ENCODE measurements at places on chromosomes 13 and 19.

- DNase-seq: no peak
These were observed 12.4 kb downstream of the JAK3 start for GRCh38 chr19:17835182-17836006.

GRCh38 chr13:34416971-34417380, 525.1 kb upstream of the NBEA start:
- DNase-seq: no peak

DNA sequence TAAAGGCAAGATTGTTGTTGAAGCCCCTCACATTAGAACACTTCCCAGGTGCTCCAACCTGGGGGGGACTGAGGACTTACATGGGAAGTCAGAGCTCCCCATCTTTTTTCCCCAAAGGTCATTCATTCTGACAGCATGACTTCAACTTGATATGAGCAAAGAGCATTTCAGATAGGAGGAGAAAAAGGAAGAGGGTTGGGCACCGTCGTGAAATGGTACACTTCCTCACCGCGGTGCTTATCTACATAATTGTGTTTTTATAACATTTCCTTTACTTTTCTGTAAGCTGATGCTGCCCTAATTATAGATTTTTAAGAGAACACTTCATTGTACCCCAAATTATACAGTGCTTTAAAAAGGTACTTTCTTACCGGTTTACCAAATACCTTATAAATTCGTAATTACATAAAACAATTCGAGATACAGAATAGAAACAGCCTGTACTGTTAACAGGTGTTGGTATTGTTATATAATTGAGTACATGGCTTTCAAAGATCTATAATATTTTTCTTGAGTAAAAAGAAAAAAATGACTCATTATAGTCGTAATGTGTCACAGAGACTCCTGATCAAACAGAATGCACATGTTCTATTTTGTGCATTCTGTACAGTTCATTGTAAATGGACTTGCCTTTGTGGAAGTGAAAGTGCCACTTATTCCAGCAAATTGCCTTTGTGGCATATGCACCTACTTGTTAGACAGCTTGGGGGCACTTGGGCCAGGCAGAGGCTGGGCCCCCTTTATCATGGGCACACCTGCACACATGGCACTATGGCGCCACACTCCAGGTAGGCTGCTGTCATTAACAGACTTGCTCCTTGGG, 81.8 kb downstream of the GGACT start:
- DNase-seq: peak; percentile 41

DNA sequence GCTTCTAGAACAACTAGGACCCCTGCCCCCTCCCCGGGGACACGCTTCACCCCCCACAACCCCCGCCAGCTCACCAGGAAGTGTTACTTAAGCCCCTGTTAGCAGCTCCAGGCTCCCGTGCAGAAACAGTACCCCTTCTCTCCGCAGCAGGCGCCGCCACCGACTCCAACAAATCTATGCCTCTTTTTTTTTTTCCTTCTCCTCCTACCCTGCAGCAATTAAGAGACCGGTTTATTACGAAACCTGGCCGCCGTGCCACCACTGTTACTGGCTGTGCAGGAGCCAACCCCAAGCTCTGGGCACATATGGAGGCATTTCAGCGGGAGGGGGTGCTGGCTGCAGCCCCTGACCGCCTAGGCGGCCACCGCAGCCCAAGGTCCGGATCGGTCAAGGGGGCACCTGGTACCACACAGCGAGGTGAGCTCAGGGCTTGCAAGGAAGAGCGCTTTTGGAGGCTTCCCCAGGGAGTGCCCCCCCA, 2.4 kb downstream of the GADD45B start:
- peak; percentile 65 for DNase-seq

DNA sequence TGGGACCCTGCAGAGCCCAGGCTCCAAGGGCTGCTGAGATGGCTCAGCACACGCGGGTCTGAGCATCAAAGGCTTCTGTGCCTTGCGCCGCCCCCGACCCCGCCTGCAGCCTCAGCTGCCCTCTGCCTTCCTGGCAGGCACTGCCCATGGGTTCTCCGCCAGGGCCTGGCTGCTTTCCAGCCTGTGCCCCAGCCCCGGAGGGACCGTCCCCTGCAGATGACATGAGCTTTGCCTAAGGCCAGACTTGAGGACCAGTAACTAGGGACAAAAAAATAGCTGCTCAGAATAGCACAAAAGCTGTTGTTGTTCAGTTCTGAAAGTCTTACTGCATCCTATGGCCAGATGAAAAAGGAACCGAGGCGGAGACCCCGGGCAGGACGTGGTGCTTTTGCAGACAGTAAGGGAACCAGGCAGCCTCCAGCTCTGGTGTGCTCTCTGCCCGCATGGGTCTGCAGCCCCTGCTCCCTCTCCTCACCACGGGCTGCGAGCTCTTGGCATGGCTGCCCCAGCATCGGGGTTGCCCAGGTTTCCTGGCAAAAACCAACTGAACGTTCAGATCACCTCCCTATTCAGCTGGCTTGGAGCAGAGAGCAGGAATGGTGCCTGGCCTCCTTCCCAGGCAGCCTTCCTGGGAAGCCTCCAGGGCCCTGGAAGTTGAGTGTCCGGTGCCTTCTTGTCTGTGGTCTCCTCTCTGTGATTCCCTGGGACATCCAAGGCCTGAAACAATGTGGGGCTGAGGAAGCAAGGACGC, 12.5 kb upstream of the CFAP97D2 start:
- no peak for DNase-seq

Data from activated CD4-positive, alpha-beta T cell treated with anti-CD3 and anti-CD28 coated beads, Interleukin-2, amount 50 U/mL, for 16 hours (primary cell).